ENCODE measurements at places on chromosomes 4 and X. TPM values are rescaled to one million over a fixed set of nuclear protein-coding genes. Genes with fewer than 3 reads are reported as not detected.

GRCh38 chr4:1012034-1012739 lies 761 bp downstream of the FGFRL1 start:
- no peak for DNase-seq

Gene CENPVL2
- polyA plus RNA-seq, result not detected

DNA sequence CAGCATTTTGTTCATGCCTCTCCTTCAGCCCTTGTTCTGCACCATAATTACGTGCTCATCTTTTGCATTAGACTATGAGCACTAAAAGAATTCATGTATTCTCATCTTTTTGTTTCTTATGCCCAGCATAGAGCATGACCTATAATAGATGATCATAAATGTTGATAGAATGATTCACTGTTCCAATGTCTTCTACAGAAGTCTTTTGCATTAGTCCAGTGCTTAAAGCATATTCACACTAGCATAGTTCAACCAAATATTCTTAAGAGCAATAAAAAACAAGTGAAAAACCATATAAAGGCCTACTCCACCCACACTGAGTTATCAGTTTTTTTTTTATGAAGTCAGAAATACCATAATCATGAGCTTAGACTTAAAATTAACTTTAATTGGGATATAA lies 36.5 kb upstream of the SLC10A4 start:
- DNase-seq, result no peak

Gene PPEF1
- 0.29 TPM for polyA plus RNA-seq

Gene SOX3
- not detected for polyA plus RNA-seq

DNA sequence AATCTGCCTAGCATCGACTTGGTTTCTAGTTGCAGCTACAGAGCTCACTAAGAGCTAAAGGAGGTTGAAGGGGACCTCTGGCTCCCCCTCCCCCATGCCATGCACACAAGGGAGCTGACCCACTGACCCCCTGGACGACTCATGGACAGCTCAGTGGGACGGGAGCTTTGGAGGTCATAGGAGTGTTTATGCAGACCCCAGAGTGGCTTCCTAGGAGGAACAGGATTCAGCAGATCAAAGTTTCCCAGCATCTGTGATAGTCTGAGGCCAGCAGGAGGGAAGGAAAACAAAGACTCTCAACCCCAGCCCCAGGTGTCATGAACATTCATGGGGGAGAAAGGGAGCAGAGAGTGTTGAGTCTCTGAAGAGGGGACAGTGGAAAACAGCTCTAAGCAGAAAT lies 104.4 kb downstream of the ARSF start:
- no peak for DNase-seq

DNA sequence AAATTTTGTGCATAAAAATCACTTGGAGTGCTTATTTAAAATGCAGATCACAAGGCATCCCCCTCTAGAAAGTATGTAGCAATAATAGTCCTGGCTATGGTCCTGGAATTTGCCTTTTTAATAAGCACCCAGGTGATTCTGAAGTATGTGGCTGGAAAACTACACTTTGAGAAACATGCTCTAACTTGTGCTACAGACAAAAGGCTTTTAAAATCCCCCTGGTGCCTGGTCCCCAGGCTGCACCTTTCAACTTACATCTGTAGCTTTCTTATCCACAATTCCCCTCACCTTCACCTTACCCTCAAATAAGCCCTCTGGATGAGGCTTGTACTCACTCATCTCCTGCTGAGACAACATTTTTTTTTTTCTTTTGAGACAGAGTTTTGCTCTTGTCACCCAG lies 21.1 kb downstream of the ART3 start:
- no peak for DNase-seq

Gene NRK
- 1.2 TPM for polyA plus RNA-seq

DNA sequence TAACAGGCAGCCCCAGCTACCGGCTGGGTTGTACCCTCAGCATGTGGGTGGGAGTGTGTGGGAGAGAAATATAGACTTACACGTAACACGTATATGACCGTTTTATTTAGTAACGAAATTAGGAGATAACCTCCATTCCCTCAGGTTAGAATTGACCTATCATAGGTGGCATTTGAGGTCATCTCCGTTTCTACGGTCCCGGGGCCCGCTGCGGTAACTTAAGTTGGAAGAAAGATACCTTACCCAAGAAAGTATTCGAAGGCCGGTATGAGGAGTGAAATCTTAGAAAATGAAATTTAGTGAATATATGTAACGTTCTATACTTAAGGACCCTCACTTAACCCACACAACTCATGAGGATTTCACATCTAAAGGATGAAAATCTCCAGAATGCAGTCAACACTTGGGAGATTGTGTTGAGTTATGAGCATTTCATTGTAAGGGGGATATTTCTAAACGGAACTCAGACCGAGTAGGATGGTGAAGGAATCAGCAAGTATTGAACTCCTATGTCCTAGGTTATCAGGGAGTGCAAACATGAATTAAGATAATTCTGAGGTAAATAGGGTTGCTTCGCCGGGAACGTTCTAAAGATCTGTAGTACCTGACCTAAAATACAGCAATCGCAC lies 891 bp downstream of the CISD2 start:
- no peak for DNase-seq

- no peak for DNase-seq
These were observed 2.7 kb downstream of the SPON2 start for GRCh38 chr4:1169691-1170096.

DNA sequence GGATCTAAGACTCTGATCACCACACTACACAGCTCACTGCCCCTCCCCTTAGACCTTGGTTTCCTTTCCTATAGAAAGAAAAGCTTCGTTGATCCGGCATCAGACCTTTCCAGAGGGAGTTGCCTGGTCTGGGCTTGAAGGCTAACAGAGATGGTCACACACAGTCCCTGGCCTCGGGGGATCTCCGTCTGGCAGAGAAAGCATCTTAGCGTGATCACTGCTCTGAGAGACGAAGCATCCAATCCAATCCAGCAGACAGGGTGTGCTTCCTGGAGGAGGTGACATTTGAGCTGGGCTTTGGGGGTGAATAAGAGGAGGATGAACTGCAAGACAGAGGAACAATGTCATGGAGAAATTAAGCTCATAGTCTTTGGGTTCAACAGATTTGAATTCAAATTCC lies 49.5 kb downstream of the HTRA3 start:
- DNase-seq, result no peak

GRCh38 chr4:67624939-67625338 lies 66.4 kb downstream of the STAP1 start:
- no peak for DNase-seq

GRCh38 chr4:22999419-22999818 lies 306.7 kb downstream of the GBA3 start:
- no peak for DNase-seq

DNA sequence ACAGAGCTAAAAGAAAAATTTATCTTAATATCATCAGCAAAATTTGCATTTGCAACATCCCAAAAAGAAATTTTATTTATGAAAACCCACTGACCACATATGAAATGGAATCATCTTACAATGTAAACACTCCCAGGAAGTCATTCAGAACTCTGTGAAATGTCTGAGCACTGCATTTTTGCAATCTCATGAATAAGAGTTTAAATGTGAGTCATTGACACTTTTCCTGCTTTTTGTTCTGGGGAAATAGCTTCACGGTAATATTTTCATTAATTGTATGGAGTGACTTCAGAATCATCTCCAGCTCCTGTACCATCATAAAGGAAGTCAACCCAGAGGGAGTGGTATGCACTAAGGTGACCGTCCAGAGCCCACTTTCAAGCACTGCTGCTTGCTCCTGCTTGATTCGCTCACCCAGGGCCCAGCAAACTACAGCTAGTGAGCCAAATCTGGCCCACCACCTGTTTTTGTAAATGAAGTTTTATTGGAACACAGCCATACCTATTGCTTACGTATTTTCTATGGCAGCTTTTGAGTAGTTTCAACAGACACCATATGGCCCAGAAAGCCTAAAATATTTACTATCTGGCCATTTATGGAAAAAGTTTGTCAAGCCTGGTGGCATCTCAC lies 17.2 kb downstream of the EDNRA start:
- DNase-seq, result no peak

Gene THAP6
- polyA plus RNA-seq, result 5.0 TPM

Gene WWC2
- polyA plus RNA-seq, result 7.2 TPM

- DNase-seq, result no peak
These were observed 253.1 kb upstream of the GPC4 start for GRCh38 chrX:133668225-133668931.

Gene ETFDH
- polyA plus RNA-seq, result 141 TPM

DNA sequence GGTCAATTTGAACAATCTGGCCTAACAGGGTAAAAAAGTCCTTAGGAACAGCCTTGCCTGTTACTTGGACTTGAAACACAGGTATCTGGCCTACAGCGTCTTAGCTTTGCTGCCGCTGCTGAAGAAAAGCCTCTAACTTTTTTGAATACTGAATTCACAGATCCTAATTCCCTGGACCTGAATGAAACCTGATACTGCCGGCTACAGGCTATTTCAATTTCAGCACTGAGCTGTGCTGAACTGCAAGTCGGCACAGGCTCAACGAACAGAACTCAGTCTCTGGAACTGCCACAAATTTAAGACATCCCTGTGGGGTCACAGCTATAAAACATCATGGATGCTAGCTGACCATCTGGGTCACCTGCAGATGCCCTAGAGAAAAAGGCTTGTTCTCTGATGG lies 7.2 kb downstream of the NR0B1 start:
- DNase-seq, result no peak

Gene VAMP7
- polyA plus RNA-seq, result 24.9 TPM

- no peak for DNase-seq
These were observed 505.4 kb upstream of the FAM241A start for GRCh38 chr4:111639876-111640275.

- peak; percentile 100 for DNase-seq
These were observed 534 bp upstream of the UBE2D3 start for GRCh38 chr4:102827674-102828496.

- DNase-seq, result no peak
These were observed 16.6 kb upstream of the DDIT4L start for GRCh38 chr4:100206850-100207249.

DNA sequence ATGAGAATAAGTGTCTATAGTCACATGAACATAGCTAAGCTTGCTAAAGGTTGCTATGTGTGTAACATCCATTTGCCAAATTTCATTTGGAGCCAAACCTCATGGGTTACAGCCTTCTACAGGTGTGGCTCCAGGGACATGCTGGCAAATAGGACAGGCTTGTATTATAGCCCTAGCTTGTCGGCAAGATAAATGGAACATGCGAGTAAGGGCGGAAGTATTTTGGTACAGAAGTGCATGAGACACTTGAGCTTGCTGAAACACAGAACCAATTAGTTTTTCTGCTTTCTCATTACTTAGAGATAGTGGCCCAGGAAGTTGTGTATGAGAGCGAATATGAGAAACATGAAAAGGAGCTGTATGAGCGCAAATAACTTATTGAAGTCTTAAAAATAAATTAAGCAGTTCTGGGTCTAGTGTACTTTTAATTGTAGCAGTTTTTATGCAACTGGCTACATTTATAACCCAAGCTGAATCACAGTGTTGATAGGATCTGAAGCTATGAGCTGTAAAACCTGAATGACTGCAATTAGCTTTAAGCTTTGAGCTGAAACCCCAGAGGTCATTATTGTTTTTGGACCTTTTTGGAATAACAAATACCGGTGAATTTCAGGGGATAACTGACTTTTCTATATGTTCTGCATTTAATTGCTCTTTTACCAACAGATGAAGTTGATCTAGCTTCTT lies 64.6 kb downstream of the KDM5C start:
- no peak for DNase-seq

GRCh38 chr4:26239801-26240200 lies 81.0 kb upstream of the RBPJ start:
- DNase-seq, result no peak

GRCh38 chr4:127203562-127204200 lies 429.1 kb upstream of the INTU start:
- no peak for DNase-seq

Data from heart right ventricle (tissue), 16 donors.